ENCODE measurements at places on chromosomes 6 and 20. TPM values are rescaled to one million over a fixed set of nuclear protein-coding genes. Genes with fewer than 3 reads are reported as not detected.

DNA sequence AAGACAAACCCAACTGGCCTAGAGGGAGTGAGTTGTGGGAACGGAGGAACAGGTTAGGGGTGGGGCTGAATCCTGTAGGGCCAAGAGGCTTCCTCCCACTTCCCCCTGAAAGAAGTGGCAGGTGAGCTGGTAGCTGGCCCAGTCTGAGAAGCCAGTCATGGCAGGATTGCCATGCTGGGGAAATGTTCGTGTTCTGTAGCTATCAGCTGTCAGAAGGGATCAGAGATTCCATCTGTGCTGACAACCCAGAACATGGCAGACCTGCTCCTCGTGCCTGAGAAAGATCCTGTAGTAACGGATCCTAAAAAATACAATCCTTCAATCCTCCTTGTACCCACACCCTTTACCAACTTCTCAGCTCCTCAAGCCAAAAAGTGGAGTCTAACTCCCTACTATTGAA is 43.0 kb downstream of the BANF2 start:
- no peak for DNase-seq
- no peak overlapping the region for H3K4me3 ChIP-seq
- no peaks in the 10 kb centered on the region for H3K27me3 ChIP-seq
- H3K36me3 ChIP-seq = no peaks in the 10 kb centered on the region
- no peaks in the 10 kb centered on the region for H3K4me1 ChIP-seq
- H3K27ac ChIP-seq = no peak overlapping the region

- no peaks in the 10 kb centered on the region for H3K27me3 ChIP-seq
- H3K4me3 ChIP-seq = peak overlapping the region; percentile 53
- H3K4me1 ChIP-seq = peaks cover 3% of the 10 kb centered on the region
These were observed 141.3 kb upstream of the CARMIL1 start for GRCh38 chr6:25137916-25138232.

The LY6G6F gene
- total RNA-seq = not detected

GRCh38 chr20:9626357-9626756 is 112.0 kb downstream of the LAMP5 start:
- H3K27ac ChIP-seq = no peak overlapping the region
- H3K4me3 ChIP-seq = no peak overlapping the region
- H3K27me3 ChIP-seq = no peaks in the 10 kb centered on the region
- no peaks in the 10 kb centered on the region for H3K36me3 ChIP-seq
- no peak for DNase-seq

GRCh38 chr20:47724396-47724795 is 60.9 kb downstream of the SULF2 start:
- no peaks in the 10 kb centered on the region for H3K27me3 ChIP-seq
- no peak for DNase-seq
- no peak overlapping the region for H3K4me3 ChIP-seq
- H3K27ac ChIP-seq = no peak overlapping the region

DNA sequence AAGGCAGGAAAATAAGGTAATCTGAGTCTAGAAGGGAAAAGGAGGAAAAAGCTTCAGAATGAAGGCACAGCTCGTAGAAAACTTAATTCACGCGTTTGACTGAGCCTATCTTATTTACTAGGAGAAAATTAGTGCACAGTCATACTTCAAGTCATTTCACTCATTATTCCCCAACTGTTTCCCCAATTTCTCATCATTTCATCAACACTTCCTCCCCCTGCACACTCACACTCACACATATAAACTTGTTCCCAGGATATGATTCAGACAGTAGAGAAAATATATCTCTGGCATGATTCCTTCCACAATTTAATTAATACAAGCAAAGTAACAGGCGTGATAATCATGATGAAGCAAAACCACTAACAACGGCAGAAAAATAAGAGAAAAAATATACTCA is 94.5 kb upstream of the F13A1 start:
- H3K4me3 ChIP-seq = no peak overlapping the region
- no peaks in the 10 kb centered on the region for H3K27me3 ChIP-seq
- no peaks in the 10 kb centered on the region for H3K4me1 ChIP-seq
- H3K36me3 ChIP-seq = no peaks in the 10 kb centered on the region
- no peak overlapping the region for H3K27ac ChIP-seq

DNA sequence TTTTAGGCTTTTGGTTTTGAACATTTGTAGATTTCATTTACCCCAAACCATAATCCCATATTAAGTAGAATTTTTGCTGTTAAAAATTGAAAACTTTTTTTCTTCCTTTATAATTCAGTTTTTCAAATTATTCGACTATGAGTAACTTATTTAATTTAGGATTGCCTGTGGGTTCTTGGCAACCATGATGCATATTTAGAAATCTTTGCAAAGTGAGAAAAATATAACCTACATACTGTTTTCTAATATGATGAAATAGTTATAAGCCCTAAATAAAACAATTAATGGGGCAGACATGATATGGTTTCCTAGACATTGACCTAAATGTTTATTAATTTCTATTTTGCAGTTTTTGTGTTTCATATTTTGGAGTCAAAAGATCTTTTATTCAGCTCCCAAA is 23.6 kb downstream of the NEDD9 start:
- DNase-seq = no peak
- H3K36me3 ChIP-seq = no peaks in the 10 kb centered on the region
- H3K4me1 ChIP-seq = peaks cover 13% of the 10 kb centered on the region
- no peaks in the 10 kb centered on the region for H3K27me3 ChIP-seq
- H3K4me3 ChIP-seq = no peak overlapping the region
- no peak overlapping the region for H3K27ac ChIP-seq

The ARMC2 gene
- 4.3 TPM for total RNA-seq

- no peaks in the 10 kb centered on the region for H3K4me1 ChIP-seq
- no peaks in the 10 kb centered on the region for H3K27me3 ChIP-seq
- H3K27ac ChIP-seq = no peak overlapping the region
- no peaks in the 10 kb centered on the region for H3K36me3 ChIP-seq
These were observed 611.2 kb downstream of the UTRN start for GRCh38 chr6:144896289-144896688.

GRCh38 chr20:4060064-4060795 is 44.9 kb upstream of the RNF24 start:
- no peak overlapping the region for H3K4me3 ChIP-seq
- no peaks in the 10 kb centered on the region for H3K36me3 ChIP-seq
- H3K27me3 ChIP-seq = no peaks in the 10 kb centered on the region

The NKX2-4 gene
- total RNA-seq = not detected

- H3K36me3 ChIP-seq = no peaks in the 10 kb centered on the region
- no peak for DNase-seq
- no peak overlapping the region for H3K27ac ChIP-seq
These were observed 101.9 kb downstream of the MTHFD1L start for GRCh38 chr6:150967381-150967780.

- no peak overlapping the region for H3K4me3 ChIP-seq
- no peaks in the 10 kb centered on the region for H3K36me3 ChIP-seq
- no peak for DNase-seq
- H3K4me1 ChIP-seq = no peaks in the 10 kb centered on the region
- no peak overlapping the region for H3K27ac ChIP-seq
- H3K27me3 ChIP-seq = no peaks in the 10 kb centered on the region
These were observed 102.6 kb upstream of the LAMP5 start for GRCh38 chr20:9411833-9412232.

DNA sequence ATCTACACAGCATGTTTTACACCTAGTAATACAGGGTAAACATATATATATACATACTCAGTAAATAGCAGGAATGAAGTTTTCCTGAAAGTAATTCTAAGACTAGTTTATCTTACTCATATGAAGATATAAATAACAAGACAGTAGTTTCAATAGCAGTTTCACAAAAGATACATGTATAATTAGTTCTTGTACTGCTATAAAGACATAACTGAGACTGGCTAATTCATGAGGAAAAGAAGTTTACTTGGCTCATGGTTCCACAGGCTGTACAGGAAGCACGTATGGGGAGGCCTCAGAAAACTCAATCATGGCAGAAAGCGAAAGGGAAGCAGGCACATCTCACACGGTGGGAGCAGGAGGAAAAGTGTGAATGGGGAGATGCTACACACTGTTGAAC is 16.9 kb downstream of the RARS2 start:
- H3K27ac ChIP-seq = no peak overlapping the region
- no peaks in the 10 kb centered on the region for H3K27me3 ChIP-seq
- DNase-seq = no peak
- H3K4me3 ChIP-seq = no peak overlapping the region
- H3K36me3 ChIP-seq = no peaks in the 10 kb centered on the region
- no peaks in the 10 kb centered on the region for H3K4me1 ChIP-seq

DNA sequence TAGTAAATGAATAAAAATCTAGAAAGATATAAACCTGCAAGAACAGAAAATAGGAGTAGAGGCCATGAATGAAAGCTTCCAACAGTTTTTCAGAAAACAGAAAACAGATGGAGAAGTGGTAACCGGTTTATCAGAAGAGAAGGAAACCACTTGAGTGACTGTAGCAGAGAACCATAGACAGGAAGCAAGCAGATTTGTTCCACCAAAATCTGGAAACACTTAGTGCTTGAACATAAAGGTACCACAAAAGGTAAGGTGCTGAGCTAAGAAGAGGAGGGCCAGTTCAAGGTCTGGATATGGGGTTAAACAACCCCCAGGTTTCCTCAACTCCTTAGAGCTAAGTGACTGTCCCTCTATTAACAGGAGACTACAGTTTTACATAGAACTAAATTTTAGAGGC is 9.2 kb upstream of the KIAA0319 start:
- no peaks in the 10 kb centered on the region for H3K27me3 ChIP-seq
- H3K4me1 ChIP-seq = no peaks in the 10 kb centered on the region
- no peaks in the 10 kb centered on the region for H3K36me3 ChIP-seq
- no peak overlapping the region for H3K27ac ChIP-seq
- DNase-seq = no peak

- H3K27me3 ChIP-seq = no peaks in the 10 kb centered on the region
- no peak overlapping the region for H3K27ac ChIP-seq
These were observed 401.8 kb downstream of the SAMD5 start for GRCh38 chr6:147910281-147910680.

GRCh38 chr20:53128004-53128403 is 155.8 kb downstream of the TSHZ2 start:
- peaks cover 4% of the 10 kb centered on the region for H3K4me1 ChIP-seq
- no peaks in the 10 kb centered on the region for H3K27me3 ChIP-seq
- H3K27ac ChIP-seq = no peak overlapping the region
- no peak overlapping the region for H3K4me3 ChIP-seq
- no peaks in the 10 kb centered on the region for H3K36me3 ChIP-seq
- no peak for DNase-seq

DNA sequence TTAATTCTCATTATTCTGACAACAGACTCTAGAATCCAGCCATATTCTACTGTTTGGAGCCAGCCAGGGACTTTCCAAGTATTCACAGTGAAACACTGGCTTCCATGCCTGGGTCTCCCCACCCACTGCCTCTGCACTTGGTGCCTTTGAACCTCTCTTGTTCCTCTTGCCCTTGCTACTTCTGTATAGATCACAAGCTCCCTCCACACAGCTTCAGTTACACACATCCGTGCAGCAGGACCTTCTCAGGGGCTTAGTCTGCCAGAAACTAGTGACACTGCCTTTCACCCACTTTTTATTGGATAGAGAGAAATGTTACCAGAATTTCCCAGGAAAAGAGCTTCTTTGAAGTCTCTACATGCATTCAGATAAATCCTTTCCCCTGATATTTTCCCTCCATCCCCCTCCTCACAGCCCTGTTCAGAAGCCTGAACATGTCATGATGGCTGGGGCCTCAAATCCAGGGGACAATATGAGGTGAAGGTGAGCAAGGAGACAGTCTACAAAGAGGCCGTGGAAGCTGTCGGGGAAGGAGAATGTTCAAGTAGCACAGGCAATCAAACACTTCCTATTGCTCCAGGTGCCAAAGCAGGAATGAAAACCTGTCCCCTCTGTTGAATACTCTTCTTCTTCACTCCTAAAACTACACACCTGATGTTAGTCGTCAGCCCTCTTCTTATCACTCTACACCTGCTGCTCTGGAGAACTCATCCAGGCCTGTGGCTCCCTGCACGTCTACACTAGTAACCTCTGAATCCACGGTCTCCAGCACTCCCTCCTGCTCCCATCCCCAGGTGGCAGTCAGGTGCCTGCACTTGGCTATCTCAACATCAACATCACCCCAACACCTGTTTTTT is 20.2 kb upstream of the HLA-DOA start:
- no peaks in the 10 kb centered on the region for H3K27me3 ChIP-seq
- H3K4me3 ChIP-seq = no peak overlapping the region
- H3K27ac ChIP-seq = peak overlapping the region; percentile 65
- no peaks in the 10 kb centered on the region for H3K36me3 ChIP-seq

- no peaks in the 10 kb centered on the region for H3K27me3 ChIP-seq
- no peak overlapping the region for H3K27ac ChIP-seq
- no peaks in the 10 kb centered on the region for H3K4me1 ChIP-seq
- H3K36me3 ChIP-seq = no peaks in the 10 kb centered on the region
- H3K4me3 ChIP-seq = no peak overlapping the region
These were observed 483.9 kb downstream of the RFPL4B start for GRCh38 chr6:112831022-112831421.

GRCh38 chr20:26218301-26218700 is 521.6 kb upstream of the ZNF337 start:
- H3K27ac ChIP-seq = no peak overlapping the region
- no peaks in the 10 kb centered on the region for H3K36me3 ChIP-seq
- no peak overlapping the region for H3K4me3 ChIP-seq
- no peak for DNase-seq
- no peaks in the 10 kb centered on the region for H3K27me3 ChIP-seq
- H3K4me1 ChIP-seq = no peaks in the 10 kb centered on the region

The SNPH gene
- total RNA-seq = 3.5 TPM

The FAM83C gene
- total RNA-seq = not detected

DNA sequence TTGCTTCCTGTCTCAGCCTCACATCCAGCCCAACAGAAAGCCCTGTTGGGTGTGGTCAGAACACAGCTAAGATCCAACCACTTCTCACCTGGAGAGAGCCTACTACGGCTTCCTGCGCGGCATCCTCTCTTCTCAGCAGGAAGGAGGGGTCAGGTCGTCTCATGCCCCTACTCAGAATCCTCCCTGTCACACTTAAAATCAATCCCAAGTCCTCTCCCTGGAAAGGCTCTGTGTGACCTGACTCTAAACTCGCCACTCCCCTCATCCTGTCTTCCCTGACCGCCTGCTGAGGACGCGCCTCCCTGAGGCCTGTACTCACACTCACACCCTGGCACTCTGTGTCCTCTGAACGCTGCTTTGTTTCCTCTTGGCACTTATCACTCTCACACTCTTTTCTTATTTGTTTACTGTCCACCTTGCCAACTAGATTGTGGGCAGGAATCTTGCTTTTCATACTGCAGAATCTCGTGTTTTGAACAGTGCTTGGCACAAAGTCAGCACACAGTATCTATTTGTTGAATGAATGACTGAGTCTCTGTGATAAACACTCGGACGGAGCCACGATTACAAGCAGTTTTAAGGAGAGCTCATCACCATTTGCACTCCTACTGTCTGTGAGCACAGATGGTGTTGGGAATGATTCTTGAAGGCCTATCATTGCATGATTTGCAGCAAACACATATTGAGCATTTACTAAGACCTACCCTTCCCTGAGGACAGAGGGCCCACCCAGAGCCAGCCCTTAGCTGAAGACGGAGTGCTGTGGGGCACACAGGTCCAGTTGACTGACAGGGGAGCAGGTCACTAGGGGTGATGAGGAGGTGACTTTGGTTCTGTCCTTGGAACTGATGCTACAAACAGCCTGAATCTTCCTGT is 18.7 kb downstream of the RAB5IF start:
- no peak overlapping the region for H3K4me3 ChIP-seq
- peak; percentile 42 for DNase-seq
- H3K36me3 ChIP-seq = no peaks in the 10 kb centered on the region
- H3K27me3 ChIP-seq = no peaks in the 10 kb centered on the region

The PDYN gene
- total RNA-seq = not detected

- H3K27me3 ChIP-seq = no peaks in the 10 kb centered on the region
- no peak overlapping the region for H3K4me3 ChIP-seq
- no peaks in the 10 kb centered on the region for H3K4me1 ChIP-seq
- no peak for DNase-seq
- no peak overlapping the region for H3K27ac ChIP-seq
- no peaks in the 10 kb centered on the region for H3K36me3 ChIP-seq
These were observed 14.1 kb upstream of the BEND3 start for GRCh38 chr6:107129370-107129925.

The DLL1 gene
- total RNA-seq = 12.3 TPM

- H3K27ac ChIP-seq = no peak overlapping the region
- H3K27me3 ChIP-seq = no peaks in the 10 kb centered on the region
These were observed 138.4 kb downstream of the ELOVL4 start for GRCh38 chr6:79808921-79809320.
